ENCODE measurements at places on chromosomes 1 and 21.

DNA sequence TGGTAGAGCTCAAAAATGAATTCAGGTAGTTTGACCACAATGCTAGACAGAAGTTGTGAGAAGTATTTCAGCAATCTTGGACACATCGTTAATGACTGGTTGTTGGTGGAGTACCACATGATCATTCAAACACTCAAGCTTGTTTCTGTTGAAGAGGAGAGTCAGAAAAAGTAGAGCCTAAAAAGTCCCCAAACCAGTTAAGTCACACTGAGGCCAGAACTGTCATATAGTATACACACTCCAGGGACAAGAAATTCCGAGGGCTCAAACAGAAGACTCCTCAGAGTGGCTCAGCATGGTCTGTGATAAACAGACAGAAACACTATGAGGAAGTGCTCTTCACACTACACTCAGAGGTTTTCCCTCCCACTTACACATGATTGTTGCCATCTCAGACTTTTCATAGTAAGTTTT lies 5.8 kb downstream of the TRIM33 start:
- no peak for DNase-seq

GRCh38 chr1:228420968-228421826 lies 4.5 kb upstream of the TRIM17 start:
- DNase-seq: no peak

DNA sequence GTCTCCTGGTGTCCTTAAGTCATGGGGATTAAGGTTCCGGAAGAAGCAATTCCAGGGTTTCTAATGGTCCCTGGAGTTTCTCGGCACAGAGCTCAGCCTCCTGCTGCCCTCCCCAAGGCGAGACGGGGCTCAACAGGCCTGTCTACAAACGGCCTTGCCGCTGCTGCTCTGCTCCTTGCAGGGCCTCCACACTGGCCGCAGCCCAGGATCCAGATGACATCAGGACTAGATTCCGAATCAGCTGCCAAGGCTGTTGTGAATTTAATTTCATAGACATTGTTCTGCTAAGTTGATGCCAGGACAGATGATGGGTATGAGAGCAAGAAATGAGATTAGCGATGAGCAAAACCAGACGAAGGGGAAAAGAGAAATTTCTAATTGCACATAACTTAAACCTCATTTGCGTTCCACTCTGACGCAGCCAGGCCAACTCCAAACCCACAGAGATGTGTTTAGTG lies 103.6 kb upstream of the BACE2 start:
- DNase-seq: no peak

DNA sequence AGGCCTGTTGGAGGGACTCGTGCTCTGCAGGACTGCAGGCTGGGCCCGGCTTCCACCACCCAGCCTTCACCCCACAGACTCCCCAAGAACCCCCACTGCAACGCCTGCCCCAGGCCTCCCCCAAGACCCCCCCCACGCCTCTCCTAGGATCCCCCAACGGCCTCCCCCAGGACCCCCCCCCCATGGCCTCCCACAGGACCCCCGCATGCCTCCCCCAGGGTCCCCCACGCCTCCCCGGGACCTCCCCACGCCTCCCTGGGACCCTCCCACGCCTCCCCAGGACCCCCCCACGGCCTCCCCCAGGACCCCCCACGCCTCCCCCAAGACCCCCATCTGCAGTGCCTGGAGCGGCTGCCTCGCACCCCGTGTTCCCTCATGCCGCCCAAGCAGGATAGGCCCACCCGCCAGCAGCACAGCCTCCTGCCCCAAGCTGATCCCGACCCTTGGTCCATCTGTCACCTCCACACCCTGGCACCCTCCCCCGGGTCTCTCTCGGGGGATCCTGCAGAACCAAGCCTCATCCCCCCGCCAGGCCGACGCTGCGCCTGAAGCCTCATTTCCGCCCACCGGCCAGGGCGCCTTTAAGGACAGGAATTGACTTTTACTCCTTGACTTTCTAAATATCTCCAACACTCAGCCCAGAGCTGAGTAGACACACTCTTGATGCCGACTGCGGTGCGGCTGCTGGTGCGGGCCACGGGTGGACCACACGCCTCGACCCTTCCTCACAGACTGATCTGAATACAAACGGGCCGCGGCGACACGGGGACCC lies 14.1 kb upstream of the RNF223 start:
- no peak for DNase-seq

DNA sequence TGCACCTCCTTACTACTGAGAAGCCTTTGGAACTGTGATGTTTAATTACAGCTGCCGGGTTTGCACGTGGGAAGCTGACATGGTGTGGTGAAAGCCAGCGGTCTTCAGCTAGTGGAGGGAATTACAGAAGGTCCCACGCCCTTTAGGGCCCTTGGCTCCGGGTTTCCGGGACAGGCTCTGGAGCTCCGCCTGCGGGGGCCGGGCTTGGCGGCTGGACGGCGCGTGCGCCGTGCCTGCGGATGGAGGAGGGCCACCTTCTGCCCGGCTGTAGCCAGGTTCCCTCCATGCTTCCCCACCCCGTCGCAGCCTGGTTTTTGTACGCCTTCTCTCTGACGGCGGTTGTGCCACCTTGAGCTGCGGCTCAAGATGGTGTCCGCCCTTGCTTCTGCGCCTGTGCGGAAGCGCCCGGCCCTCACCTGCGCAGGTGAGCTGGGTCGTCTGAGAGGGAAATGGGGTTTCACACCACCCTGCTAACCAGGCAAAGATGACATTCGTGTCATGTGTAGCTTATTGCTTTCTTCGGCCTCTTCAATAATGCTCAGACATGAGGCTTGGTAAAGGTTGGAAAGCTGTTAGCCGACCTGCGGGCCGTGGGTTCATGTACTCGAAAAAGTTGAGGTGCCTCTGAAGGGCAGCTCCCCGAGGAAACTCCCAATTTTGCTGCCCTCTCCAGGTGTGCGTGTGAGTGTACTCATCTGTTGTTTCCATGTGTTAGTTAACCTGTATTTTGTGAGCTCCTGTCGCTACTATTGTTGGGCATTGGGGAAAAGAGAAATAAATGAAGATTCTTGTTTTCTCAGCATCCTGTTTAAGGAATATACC lies 36.6 kb upstream of the OPRD1 start:
- no peak for DNase-seq

GRCh38 chr1:207366022-207366421 lies 44.5 kb downstream of the CD55 start:
- no peak for DNase-seq

- DNase-seq: peak; percentile 66
These were observed 9.1 kb downstream of the OLIG1 start for GRCh38 chr21:33078907-33079582.

GRCh38 chr1:160726114-160726497 lies 12.9 kb upstream of the SLAMF7 start:
- no peak for DNase-seq

DNA sequence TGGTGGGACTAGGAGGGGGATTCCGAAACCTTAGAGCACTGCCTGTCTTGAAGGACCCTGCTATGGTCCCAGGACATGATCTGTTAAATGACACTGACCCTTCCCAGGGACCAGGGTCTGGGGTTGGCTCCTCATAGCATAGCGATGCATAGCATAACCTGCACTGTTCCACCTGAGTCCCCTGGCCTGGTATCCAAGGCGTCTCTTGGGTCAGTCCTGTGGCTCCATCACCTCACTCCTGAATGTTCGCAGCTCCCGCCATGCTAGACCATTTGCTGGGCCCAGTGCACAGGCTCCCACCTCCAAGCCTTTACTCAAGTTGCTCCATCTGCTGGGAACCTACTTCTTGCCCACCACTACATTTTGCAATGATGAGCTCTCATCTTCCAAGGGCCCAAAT lies 39.0 kb upstream of the MAGOH start:
- no peak for DNase-seq

- peak; percentile 74 for DNase-seq
These were observed 987 bp downstream of the GPR137B start for GRCh38 chr1:236143104-236143948.

Data from RKO (cell line).